ENCODE measurements at places on chromosomes 16 and 17.

DNA sequence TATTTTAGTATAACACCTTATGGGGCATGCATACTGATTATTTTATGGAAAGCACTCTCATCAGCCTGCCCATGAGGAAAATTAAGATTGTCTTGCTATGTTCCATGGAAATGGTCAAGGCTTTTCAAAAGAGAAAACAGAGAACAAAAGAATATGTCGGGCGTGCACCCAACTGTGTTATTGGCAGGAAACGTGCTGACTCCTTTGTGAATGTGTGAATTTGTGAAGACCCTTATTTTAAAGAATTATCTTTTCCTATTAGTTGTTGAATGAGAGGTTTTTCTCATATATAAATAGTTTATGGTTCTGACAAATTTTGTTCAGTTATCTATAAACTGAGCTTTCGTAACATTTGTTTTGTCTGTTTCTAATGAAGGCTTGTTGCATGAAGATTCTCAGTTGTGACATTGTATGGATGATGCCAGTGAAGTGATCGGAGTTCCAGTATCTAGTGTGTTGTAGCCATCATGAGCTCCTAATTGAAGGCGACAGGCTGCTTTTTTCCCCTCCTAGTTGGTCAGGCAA lies 180.0 kb downstream of the BCAS3 start:
- no peak for DNase-seq

DNA sequence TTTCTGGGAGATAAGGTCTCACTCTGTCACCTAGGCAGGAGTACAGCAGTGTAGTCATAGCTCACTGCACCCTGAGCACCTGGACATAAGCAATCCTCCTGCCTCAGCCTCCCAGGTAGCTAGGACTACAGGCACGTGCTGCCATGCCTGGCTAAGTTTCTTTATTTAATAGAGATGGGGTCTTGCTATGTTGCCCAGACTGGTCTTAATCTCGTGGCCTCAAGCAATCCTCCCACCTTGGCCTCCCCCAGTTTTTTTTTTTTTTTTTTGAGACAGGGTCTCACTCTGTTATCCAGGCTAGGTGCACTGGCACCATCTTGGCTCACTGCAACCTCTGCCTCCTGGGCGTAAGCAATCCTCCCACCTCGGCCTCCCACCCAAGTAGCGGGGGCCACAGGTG lies 21.1 kb downstream of the DDX19B start:
- no peak for DNase-seq

- DNase-seq: no peak
These were observed 17.2 kb upstream of the TMEM92 start for GRCh38 chr17:50256826-50257618.

GRCh38 chr17:52148288-52148968 lies 10.1 kb downstream of the CA10 start:
- no peak for DNase-seq

DNA sequence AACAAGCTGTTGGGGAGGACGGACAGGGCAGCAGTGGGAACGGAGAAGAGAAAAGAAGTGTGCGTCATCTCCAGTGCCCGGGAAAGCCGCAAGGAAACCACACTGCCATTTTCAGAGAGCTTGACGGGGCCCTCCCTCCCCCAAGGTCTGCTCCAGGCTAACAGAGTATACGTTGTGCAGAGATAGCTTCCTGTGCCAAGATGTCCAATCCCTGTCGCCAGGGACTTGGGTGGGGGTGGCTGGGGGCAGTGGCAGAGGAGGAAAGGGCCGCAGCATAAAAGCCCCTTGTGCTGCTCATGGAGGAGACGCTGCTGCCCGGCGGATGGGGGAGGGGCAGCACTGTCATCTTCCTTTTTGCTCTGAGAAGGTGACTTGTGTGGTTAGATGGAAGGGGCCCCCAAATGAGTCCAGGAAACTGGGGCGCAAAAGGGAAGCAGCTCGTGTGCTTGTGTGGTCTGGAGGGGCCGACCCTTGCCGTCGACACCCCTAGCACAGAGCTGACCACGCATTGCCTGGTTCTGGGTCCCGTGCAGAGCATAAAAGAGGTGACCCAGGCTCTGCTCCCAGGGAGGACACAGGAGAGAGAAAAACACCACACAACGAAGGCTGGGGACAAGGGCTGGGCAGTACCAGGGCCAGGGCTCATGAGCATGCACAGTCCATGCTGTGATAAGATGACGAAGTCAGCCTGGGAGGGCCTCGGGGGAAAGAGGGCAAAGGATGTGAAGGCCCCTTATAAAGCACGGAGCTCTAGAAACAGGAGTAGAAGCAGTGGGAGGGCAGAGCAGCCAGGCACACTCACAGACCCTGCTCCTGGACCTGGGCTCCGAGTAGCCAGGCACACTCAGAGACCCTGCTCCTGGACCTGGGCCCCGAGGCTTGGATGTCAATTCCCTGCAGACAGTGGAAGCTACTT lies 372.7 kb downstream of the SLC39A11 start:
- peak; percentile 85 for DNase-seq

GRCh38 chr17:44122816-44123355 lies 555 bp downstream of the HDAC5 start:
- DNase-seq: no peak

GRCh38 chr16:59886021-59886420 lies 1151.9 kb upstream of the GOT2 start:
- DNase-seq: no peak

DNA sequence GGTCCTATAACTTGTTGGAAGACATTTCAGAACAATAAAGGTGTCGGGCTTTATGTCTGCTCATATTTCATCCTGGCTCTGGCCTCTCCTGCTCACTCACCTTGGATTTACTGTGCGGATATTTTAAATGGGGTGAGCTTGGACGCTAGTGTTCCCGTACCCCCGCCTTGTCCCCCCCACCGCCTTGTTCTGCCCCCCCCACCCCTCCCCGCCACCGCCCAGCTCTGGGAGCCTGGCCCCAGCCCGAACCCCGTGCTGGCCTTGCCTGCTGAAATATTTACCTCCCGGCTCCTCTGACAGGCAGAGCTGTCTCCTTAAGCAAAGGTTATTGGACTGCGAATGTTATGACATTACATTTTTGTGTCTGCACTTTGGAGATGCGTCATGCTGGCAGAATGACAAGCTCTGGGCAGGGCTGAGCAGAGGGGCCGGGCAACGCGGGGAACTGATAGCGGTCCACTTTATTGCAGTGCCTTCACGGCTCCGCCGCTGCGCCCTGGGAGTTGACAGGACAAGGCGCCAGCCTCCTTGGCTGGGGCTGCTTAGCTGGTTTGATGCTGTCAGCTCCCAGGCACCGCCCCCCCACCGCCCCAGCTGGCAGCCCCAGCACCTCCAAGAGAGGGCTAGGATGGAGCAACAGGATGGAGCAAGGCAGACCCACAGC lies 222.5 kb upstream of the GSE1 start:
- DNase-seq: peak; percentile 16
